Activated CD4-positive, CD25-positive, alpha-beta regulatory T cell treated with anti-CD3 and anti-CD28 coated beads, Interleukin-2, amount 50 U/mL, for 72 hours (primary cell): ENCODE measurements at places on chromosomes 11 and 22.

- no peak for DNase-seq
Observed at GRCh38 chr11:87878373-87878825, 296.8 kb downstream of the RAB38 start.

GRCh38 chr22:28783786-28784671 lies 11.5 kb downstream of the CCDC117 start:
- no peak for DNase-seq

DNA sequence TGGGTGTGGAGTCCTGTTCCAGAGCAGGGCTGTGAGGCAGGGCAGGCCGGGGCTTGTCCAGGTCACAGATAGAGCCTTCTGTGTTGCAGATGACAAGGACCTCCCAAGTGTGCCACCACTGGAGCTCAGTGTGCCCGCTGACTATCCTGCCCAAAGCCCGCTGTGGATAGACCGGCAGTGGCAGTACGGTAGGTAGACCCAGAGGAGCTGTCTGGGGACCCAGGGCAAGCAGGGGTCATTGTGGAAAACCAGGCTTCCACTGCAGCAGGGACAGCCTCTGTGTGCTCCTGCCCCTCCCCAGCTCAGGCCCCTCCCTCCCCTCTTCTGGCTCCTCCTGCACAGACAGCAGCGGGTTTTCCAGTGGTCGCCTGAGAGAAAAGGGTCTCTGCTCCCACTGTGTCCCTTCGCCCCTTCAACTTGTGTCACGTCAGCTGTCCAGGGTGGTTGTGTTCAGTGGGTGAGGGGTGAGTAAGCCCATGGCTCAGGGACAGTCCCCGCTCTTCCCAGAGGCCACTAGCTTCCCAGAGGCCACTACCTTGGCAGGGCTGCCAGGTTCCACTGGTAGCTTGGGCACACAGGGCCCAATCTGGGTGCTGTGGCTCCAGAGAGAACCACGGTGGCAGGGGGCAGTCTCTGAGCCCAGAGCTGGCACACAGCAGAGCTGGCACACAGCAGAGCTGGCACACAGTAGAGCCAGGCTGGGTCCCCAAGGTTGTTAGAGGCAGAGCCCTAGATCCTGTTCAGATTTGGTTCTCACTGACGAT lies 78.4 kb downstream of the MED15 start:
- no peak for DNase-seq

- no peak for DNase-seq
Observed at GRCh38 chr11:83813296-83813695, 527.1 kb upstream of the CCDC90B start.

- DNase-seq: no peak
Observed at GRCh38 chr11:36532941-36533601, 23.0 kb upstream of the TRAF6 start.

GRCh38 chr11:57751676-57752253 lies at the start of gene BTBD18:
Gene BTBD18, minus strand, starts transcription at chr11:57751819. Its CDS starts 631 bp downstream, at chr11:57751188.
- DNase-seq: no peak

GRCh38 chr11:110311783-110312579 lies 15.6 kb upstream of the RDX start:
- no peak for DNase-seq

GRCh38 chr22:43390166-43390565 lies 21.6 kb upstream of the MPPED1 start:
- DNase-seq: no peak
